ENCODE measurements at places on chromosomes 4 and X.

DNA sequence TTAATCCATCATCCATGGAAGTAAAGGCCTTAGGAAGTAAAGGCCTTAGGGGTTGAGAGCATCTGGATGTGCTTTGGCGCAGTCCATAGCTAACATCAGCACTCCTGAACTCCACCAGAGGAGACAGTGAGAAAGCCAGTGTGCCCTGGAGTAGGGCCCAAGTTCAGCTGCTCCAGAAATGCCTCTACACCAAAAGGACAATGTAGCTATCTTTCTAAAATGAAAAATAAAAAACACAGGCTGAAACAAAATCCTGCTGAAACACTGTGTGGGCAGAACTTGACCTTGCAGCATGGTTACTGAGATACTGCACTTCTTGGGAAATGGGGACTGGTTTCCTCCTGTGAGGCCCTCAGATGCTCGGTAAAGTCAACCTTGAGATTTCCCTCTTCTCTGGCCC lies 29.3 kb downstream of the SH3RF1 start:
- DNase-seq, result no peak

GRCh38 chrX:93428497-93428896 lies 244.9 kb downstream of the NAP1L3 start:
- no peak for DNase-seq

DNA sequence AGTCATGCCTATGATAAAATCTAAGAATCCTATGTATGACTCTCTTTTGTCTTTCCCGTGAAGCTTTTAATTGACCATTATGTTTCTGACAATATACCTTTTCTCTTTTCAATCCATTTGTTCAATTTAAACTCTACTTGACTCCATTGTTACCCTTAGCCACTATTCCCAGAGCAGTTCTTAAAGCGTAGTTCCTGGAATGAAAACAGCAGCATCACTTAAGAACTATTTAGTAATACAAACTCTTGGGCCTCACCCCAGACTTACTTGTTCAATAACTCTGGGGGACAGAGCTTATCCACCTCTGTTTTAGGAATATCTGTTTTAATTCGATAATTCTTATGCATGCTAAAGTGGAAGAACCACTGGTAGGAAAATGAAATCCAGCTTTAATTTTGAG lies 358.4 kb downstream of the PRR32 start:
- DNase-seq, result no peak

- DNase-seq, result no peak
These were observed 58.5 kb downstream of the ARHGAP10 start for GRCh38 chr4:147790412-147790811.

GRCh38 chr4:183434264-183434663 lies 10.2 kb upstream of the CDKN2AIP start:
- no peak for DNase-seq

- DNase-seq, result no peak
These were observed 25.6 kb downstream of the PPP2R2C start for GRCh38 chr4:6446538-6447451.

DNA sequence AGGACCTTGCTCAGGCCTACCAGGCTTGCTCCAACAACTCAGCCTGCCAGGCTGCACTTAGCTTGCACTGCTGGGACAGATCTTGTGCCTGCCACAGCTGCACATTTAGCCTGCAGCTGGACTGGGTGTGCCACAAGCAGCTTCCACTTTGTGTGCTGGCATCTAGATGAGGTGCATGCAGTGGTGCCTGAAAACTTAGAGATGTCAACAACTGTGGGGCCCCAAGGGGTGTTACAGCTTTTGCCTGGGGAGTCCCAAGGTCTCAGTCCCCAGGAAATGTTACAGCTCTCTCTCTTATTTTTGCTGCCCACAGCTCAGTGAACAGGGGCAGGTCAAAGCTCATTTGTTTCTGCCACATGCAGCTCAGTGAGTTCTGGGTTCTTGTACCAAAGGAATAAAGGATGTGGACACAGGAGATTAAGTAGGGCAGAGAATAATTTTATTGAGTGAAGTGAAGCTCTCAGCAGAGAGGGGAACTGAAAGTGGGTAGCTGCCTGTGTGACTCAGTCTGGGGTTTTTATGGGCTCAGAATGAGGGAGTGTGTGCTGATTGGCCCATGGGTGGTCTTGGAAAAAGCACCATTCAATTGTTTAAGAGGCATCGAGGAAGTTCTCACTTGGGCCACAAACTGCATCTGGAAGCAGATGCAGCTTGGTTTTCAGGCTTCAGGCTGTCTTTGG lies 828.3 kb downstream of the TECRL start:
- no peak for DNase-seq

GRCh38 chr4:10983268-10983667 lies 298.7 kb upstream of the CLNK start:
- no peak for DNase-seq

- DNase-seq, result no peak
These were observed 144.2 kb upstream of the RAPGEF2 start for GRCh38 chr4:158958489-158959270.

GRCh38 chr4:129218897-129219296 lies 122.9 kb downstream of the C4orf33 start:
- DNase-seq, result no peak

DNA sequence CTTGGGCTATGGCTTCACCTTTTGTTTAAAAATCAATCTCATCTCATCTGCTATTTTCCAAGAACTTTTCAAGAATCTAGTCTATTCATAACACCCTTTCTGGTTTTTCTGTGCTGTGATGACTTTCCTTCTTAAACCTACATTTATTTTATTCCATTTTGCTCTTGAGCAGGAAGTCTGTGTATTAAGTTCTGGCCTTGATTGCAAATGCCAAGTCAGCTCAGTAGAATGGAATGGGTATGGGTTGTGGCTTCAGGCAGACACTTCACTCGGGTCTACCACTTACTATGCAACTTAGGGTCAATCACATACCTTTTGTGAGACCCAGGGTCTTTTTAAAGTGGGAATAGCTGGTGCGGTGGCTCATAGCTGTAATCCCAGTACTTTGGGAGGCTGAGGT lies 522.3 kb downstream of the TRIML1 start:
- DNase-seq, result no peak

DNA sequence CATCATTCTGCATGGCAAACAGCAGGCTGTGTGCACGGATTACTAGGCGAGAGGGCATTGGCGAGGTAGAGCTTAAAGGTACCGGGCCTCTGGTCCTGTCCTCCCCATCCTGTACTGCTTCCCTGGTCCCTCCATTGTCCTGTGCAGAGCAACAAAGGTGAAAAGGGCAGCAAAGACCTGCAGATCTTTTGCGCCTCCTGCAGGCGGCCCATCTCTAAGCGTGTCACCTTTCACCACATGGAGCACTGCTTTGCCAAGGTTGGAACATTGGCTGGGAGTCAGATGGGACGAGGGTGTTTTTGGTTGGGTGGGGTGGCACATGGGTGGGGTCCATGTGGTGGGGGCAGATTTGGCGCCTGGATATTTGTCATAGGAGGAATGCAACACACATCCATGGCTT lies 64.7 kb upstream of the UXT start:
- no peak for DNase-seq

DNA sequence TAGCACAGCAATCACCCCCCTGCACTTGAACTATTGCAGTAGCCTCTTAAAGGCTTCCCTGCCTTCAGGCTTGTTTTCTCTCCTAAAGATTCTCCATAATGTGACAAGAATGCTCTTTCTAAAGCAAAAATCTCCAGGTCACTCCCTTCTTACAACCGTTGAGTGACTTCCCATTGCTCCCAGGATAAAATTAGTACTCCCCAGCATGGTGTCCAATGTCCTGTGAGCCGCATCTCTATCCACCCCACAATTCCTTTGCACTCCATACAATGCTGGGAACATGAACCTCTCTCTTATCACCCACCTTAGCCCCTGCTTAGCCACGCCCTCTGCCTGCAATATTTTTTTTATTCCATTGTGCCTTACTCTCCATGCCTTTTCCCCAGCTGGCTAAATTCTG lies 85.7 kb upstream of the SHISA3 start:
- DNase-seq, result no peak

GRCh38 chr4:94461506-94461905 lies 9.8 kb downstream of the PDLIM5 start:
- DNase-seq, result no peak
